ENCODE measurements at places on chromosomes 13 and 19.

GRCh38 chr13:21310220-21310619, 133.8 kb downstream of the MRPL57 start:
- no peak for DNase-seq

- DNase-seq: no peak
Observed at GRCh38 chr19:54608792-54609191, 15.4 kb downstream of the LILRA1 start.

DNA sequence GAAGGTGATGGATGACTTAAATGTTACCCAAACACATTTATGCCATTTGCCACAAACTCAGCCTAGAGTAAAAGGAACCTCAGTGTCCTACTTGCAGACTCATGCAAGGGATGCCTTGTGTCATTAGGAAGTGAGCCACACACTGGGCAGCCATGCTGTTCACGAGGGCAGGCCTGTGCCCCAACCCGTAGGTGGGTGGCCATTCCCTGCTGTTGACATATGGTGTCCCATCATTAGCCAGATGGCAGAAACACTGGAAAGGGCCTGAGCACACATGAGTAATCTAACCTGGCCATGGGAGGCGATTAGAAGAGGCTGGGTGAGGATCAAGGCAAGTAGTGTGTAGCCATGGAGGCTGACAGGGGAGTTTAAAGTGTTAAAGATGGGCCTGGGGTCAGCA, 9.7 kb upstream of the LRCH1 start:
- no peak for DNase-seq

- DNase-seq: no peak
Observed at GRCh38 chr13:49975826-49976225, 21.0 kb upstream of the TRIM13 start.

DNA sequence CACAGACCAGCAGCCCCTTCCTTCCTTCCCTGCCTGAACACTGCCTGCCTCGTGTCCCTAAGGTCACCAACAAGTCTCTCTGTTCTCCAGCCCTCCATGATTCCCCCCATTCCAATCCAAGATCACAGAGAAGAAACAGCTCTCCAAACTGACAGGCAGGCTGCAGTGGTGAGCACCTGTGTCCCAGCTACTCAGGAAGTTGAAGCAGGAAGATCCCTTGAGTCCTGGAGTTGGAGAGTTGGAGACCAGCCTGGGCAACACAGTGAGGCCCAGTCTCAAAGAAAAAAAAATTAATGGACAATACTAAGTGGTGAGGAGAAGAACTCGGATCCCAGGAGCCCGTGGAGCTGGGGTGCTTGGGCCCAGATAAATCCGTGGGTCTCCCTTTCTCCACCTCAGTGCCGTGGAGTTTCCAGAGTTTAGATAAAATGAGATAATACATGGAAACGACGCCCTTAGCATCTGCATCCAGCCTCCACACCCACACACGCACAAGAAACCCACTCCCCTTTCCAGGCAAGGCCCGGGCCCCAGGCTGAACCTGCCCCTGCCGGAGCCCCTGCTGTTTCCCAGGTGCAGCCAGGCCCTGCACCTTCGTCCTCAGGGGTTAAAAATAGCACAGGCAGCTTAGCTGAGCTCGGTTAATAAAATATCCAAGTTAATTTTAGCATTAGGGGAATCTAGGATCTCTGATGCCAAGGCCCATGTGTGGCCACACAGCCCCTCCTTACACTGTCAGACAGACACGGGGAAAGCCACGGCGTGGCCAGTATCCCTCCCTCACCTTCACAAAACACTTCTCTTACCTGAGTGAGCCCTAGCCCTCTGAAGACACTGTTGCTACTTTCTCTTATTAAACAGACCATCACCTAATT, 4.7 kb downstream of the RASA3 start:
- no peak for DNase-seq

DNA sequence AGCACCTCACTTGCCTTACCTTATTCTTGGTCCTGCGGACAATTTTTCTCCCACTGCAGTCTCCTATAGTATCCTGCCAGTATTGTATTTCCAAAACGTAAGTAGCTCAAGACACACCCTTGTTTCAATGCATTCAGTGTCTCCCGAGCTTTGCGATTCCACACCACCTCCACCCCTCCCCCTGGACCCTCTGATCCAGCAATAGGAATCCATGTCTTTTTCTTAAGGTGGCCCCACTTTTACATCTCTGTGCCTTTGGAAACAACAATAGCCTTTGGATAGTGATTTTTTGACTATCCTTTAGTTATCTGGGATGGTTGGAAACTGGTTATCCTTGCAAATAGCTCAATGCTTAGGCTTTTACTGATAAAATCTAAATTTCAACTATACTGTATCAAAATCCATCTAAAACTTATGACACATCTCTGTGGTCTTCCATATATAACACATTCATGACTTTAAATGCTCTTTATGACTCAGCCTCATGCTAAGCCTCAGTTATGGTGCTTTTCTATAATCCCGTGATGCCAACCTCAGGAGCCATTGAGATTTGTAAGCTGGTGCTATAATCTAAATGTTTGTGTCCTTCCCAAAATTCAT, 27.1 kb downstream of the FAM216B start:
- DNase-seq: no peak

DNA sequence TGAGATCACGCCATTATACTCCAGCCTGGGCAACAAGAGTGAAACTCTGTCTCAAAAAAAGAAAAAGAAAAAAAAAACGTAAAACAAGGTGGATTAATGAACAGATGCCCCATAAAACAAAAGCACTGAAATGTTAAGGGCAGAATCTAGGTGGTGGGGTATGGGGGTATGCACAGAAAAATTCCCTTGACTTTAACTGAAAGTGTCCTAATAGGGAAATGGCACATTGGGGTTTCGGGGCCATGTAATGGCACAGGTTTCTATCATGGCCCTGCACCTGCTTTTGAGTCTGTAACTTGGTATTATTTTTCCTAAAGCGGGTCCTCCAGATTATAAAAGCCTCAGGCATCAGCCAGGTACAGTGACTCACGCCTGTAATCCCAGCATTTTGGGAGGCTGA, 16.2 kb downstream of the NOP53 start:
- DNase-seq: no peak

DNA sequence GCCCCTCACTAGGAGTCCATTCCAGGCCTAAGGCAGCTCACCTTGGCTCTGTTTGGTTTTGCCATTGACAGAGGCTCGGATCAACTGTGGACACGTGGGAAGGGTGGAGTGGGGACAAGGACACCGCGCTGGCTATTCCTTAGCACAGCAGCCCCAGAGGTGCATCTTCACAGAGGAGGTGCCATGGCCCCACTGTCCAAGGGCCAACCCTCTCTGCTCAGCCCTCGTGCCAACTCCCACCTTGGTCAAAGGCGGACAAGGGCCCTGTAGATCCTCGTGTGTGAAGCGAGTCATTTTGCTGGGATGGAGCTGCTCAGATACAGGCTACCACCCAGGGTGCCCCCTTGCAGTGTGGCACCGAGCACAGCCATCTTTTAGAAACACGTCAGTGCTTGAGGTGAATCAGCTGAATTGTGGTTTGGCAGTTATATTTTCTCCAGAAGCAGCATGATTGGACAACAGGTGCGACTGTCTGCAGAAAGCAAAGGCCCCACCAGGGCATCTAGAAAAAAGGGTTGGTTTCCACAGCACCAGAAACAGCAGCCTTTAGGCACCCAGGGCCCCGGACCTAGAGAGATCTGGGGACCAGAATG, 192.1 kb upstream of the GPR12 start:
- no peak for DNase-seq

- DNase-seq: no peak
Observed at GRCh38 chr13:29524176-29524575, 71.3 kb downstream of the SLC7A1 start.

- no peak for DNase-seq
Observed at GRCh38 chr19:17243211-17243829, 2.4 kb downstream of the NR2F6 start.

GRCh38 chr19:53881482-53882390, at the start of gene PRKCG:
Gene PRKCG (plus strand): TSS chr19:53882197. CDS start chr19:53882495, 298 bp downstream.
- DNase-seq: no peak

DNA sequence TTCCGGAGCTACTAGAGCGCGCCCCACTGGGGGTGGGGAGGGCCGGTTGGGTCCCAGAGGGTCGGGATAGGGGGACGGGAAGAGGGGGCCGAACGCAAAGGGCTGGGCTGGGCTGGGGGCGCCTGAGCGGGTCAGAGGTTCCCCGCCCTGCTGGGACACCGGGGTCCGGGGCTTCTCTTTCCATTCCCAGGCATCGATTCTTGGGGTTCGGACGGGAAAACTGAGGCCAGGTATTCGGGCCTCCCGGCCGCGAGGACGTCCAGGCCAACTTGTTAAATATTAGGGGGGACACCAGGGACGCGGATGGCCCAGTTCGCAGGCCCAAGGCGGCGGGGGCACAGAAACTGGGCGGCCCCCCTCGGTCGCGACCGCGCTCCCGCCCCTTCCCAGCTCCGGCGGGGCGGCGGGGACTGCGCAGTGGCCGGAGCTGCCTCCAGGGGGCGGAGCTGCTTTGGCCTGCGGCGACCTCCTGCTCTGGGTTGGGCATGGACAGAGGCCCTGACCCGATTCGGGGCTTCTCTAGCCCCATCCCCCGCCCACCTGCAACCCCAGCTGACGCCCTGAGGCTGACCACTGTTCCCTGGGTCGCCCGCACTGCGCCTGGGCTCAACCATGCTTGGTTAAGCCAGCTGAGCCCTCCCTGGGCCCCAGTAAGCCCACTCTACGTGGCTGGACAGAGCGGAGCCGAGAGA, 1.2 kb upstream of the KLF16 start:
- peak; percentile 73 for DNase-seq

DNA sequence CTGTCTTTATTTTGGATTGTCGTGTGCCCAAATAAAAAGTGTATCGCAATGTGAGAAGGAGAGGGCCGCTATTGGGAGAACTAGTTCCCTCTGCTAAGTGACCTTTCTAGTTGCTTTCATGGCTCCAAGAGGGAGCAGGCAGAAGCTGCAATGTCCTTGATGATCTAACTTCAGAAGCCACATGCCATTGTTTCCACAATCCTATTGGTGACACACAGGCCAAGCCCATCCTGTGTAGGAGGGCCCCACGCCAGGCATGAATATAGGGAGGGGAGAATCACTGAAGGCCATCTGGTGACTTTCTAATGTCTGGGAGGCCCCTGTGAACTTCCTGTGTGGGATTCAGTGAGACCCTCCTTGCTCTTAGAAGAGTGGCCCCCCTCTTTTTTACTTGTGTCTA, 47.8 kb upstream of the KPNA3 start:
- no peak for DNase-seq

DNA sequence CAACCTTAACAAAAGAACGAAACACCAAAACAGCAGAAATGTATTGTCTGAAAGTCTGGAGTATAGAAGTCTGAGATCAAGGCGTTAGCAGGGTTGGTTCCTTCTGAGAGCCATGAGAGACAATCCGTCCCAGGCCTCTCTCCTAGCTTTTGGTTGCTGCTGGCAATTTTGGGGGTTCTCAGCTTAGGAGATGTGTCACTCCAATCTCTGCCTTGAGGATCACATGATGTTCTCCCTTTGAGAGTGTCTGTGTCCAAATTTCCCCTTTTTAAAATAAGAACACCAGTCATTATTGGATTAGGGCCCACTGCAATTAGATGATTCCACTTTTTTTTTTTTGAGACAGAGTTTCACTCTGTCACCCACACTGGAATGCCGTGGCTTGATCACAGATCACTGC, 10.1 kb downstream of the KCNN1 start:
- DNase-seq: no peak

GRCh38 chr13:23898101-23898500, 799 bp upstream of the C1QTNF9B start:
- DNase-seq: no peak

- DNase-seq: no peak
Observed at GRCh38 chr13:29103065-29103800, 283.1 kb downstream of the MTUS2 start.

GRCh38 chr13:59415498-59415897, 748.2 kb downstream of the DIAPH3 start:
- no peak for DNase-seq

DNA sequence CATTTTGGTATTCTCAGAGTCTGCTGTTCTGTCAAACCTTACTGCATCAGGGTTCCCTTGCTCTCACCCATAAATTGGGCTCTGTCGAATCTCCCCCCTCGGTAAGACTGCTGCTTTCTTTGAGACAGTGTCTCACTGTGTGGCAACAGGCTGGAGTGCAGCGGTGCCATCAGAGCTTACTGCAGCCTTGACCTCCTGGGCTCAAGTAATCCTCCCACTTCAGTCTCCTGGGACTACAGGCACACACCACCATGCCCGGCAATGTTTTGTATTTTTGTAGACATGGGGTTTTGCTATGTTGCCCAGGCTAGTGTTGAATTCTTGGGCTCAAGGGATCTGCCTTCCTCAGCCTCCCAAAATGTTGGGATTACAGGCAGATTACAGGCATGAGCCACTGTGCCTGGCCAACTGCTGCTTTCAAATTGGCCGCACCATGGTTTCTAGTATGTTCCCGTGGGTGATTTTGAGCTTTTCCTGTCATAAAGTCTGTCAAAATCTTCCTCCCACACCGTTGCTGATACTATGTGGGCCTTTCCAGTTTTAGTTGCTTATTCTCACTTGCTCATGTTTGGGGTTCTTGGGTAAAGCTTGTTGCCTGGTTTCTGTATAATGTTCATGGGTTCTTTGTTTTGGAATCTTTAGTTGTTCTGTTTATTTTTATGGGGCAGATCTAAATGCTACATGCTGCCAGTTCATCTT, 10.6 kb downstream of the RFC3 start:
- no peak for DNase-seq

DNA sequence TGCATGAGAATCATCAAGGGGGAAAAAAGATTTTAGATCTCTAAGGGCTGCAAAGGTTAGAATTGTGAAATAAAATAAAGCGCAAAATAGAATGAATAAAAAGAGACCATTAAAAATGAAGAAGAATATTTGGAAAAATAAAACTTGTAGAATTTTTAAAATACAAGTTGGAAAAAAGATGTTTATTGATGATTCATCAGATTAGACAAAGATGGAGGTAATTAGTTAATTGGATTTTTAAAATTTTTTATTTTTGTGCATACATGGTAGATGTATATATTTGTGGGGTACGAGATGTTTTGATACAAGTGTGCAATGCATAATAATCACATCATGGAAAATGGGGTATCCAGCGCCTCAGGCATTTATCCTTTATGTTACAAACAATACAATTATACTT, 143.3 kb downstream of the MAB21L1 start:
- no peak for DNase-seq

- no peak for DNase-seq
Observed at GRCh38 chr13:60696602-60697001, 299.6 kb downstream of the TDRD3 start.

GRCh38 chr19:12757544-12758274, 6.1 kb downstream of the BEST2 start:
- DNase-seq: peak; percentile 77

DNA sequence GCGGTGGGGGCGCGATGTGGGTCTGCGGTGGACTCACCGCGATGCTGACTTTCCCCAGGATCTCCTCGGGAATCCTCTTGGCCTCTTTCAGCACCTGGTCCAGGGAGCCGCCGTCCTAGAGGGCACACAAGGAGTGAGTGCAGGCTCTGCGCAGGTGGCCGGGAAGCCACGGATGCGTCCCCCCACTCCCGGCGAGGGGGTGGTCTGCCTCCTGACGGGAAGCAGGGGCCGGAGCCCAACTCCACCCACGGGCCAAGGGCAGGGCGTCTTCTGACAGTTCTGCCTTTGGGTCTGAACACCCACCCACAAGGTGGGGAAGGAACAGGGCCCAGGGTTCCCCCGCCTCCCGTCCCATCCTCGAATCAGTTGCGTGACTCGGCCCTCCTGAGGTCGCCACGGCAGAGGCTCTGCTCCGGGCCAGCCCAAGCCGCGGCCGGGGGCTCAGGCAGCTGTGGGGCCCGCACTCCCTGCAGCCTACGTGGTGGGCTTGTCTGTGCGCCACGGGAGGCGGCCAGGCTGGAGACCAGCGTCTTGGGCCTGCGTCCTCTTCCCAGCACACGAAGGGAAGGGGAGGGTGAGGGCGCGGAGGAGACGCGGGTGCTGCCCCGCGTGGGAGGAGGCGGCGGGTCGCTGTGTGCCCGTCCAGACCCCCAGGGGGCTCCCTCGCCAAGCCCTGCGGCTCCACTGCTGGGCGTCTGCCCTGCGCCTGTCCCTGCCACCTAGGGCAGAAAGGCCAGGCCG, 21.4 kb downstream of the MAP2K2 start:
- no peak for DNase-seq
